ENCODE measurements at places on chromosomes 7 and 10.

GRCh38 chr7:152574892-152575548 lies 100.9 kb downstream of the XRCC2 start:
- no peak for DNase-seq

- no peak for DNase-seq
Observed at GRCh38 chr7:128918016-128918665, 7.6 kb upstream of the KCP start.

DNA sequence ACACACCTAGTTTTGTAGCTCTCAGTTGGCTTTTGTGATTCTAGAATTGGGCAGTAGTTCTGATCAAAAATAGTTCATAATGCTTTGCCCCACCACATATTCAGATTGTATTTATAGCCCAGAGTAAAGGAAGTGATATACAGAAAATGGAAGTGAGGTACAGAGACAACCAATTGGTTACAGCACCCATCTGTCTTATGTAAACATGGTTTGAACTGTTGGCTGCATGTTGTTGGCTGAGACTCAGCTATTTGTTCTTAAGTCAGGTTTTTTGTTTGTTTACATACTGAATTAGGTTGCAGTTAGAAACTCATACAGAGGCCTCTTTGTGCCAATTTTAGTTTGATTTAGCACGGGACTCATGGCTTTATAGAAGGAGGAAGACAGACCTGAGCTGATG lies 158.9 kb upstream of the GPR26 start:
- DNase-seq, result no peak

GRCh38 chr10:111131168-111131799 lies 54.5 kb downstream of the ADRA2A start:
- DNase-seq, result no peak

DNA sequence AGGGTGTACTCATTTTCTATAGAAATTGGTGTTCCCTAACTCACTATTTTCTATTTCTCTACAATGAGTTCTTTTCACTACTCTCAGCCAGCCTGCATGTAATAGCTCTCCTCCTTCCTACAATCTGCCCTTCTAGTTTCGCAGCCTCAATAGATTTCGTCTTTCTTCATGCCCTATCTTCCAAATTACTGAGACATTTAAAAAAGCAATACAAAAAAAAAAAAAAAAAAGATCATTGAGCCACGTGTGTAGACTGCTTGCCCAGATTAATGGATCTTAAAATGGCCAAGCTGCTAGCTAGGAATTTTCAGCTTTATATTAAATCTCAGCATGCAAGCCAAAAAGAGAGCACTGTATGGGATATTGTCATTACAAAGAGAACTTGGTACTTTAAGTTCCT lies 55.5 kb downstream of the ZNF277 start:
- no peak for DNase-seq

- no peak for DNase-seq
Observed at GRCh38 chr10:35236739-35237138, 99.6 kb upstream of the CCNY start.

- DNase-seq, result no peak
Observed at GRCh38 chr10:36759141-36759805, 366.1 kb upstream of the ANKRD30A start.

GRCh38 chr7:46558482-46559193 lies 637.6 kb upstream of the IGFBP3 start:
- DNase-seq, result no peak

- no peak for DNase-seq
Observed at GRCh38 chr10:9158675-9159074, 1104.2 kb downstream of the GATA3 start.
